ENCODE measurements at places on chromosomes 1 and 21.

DNA sequence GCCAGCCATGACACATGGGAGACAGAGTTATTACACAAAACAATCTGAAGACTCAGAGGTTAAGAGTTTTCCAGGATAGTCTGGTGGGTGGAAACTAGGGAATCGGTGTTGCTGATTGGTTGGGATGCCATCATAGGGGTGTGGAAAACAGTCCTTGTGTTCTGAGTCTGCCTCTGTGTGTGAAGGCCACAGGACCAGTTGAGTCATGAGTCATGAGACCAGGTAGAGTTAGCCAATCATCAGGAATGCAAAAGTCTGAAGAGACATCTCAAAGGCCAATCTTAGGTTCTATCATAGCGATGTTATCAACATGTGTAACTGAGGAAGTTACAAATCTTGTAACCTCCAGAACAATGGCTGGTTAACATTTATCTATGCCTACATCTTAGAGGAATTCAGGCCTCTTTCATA is 49.7 kb upstream of the NEK7 start:
- DNase-seq = no peak

DNA sequence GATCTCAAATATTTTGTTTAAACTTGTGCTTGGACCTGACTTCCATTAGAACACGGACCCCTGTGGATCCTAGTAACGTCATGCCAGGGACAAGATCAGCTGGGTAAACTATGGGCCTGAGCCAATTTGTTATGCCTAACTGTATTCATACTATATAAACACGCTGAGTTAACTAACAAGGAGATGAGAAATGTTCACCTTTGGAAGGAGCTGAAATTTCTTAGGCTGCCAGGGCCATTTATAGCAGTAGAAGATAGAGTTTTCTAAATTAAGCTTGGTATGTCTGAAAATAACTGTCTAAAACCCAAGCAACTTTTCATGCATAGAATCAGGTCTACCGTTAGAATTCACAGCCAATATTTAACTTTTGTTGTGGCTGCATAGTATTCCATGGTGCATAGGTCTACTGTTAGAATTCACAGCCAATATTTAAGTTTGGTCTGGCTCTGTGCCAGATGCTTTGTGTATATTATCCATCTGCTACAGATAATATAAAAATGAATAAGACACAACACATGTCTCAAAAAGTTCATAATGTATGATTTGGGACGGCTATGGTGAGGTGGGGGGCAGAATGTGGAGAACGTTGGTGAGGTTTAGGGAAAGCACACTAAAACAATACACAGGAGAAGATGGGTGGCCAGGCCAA is 61.5 kb downstream of the NMNAT2 start:
- no peak for DNase-seq

DNA sequence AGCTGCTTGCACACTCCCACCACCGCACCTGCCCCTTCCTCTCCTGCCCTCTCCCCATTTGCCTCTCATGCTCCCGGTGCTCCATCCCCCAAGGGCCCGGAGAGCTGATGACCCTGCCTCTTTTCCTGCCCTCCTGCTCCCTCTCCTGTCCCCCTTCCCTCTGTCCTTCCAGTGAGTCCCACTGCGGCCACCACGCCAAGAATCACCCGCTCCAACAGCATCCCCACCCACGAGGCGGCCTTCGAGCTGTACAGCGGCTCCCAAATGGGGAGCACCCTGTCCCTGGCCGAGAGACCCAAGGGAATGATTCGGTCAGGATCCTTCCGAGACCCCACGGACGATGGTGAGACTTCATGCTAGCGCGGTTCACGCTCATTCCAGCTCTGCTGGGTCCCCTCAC is 40.7 kb upstream of the IPO9 start:
- DNase-seq = no peak

DNA sequence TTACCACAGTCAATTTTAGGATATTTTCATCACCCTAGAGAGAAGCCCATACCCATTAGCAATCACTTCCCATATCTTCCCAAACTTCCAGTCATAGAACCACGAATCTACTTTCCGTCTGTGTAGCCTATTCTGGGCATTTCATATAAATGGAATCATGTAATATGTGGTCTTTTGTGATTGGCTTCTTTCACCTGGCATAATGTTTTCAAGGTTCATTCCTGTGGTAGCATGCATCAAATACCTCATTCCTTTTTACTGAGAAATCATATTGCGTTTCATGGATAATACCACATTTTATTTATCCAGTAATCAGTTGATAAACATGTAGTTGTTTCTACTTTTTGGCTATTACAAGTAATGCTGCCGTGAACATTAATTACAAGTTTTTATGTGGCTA is 21.5 kb downstream of the DESI2 start:
- no peak for DNase-seq
